ENCODE measurements at places on chromosomes 4 and X.

DNA sequence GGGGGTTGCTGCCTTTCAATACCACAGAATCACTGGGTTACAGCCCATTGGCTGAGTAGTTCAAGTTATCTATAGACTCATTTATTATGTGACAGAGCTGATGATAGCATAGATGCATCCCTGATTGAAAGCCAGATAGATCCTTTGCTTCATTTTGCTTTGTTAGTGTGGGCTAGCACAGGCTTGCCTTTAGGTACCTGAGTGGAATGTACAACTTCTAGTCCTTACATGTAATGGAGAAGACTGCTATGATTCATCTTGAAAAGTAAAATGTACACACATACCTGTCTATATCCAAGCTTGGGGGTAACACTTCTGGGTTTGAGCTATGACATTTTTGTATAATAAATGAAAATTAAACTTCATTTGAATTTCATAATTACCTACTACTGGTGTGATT, 226.0 kb upstream of the FTHL17 start:
- DNase-seq, result no peak

- no peak for DNase-seq
These were observed 8.2 kb downstream of the ARHGAP4 start for GRCh38 chrX:153917869-153918268.

- DNase-seq, result no peak
These were observed 48.9 kb upstream of the GATB start for GRCh38 chr4:151809716-151810115.

GRCh38 chr4:185379326-185380295, 16.1 kb downstream of the LRP2BP start:
- DNase-seq, result no peak

- DNase-seq, result no peak
These were observed 13.3 kb downstream of the OPHN1 start for GRCh38 chrX:68419975-68420374.
